ENCODE measurements at places on chromosomes 2 and 18.

DNA sequence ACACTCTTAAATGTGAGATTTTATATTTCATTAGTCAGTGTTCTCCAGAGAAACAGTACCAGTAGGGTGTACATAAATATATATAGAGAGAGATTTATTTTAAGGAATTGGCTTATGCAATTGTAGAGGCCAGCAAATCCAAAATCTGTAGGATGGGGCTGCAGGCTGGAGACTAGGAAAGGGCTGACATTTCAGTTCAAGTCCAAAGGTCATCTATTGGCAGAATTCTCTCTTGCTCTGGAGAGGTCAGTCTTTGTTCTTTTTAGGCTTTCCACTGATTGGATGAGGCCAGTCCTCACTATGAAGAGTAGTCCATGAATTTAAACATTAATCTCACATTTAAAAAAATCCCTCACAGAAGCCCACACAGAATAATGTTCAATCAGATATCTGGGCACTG lies 170.8 kb upstream of the NCKAP5 start:
- DNase-seq, result no peak

- DNase-seq, result no peak
Observed at GRCh38 chr2:170362871-170363631, 185.1 kb downstream of the MYO3B start.

GRCh38 chr2:233010569-233011267 lies 2.3 kb downstream of the NGEF start:
- no peak for DNase-seq

- no peak for DNase-seq
Observed at GRCh38 chr2:72129681-72130340, 17.9 kb downstream of the CYP26B1 start.

DNA sequence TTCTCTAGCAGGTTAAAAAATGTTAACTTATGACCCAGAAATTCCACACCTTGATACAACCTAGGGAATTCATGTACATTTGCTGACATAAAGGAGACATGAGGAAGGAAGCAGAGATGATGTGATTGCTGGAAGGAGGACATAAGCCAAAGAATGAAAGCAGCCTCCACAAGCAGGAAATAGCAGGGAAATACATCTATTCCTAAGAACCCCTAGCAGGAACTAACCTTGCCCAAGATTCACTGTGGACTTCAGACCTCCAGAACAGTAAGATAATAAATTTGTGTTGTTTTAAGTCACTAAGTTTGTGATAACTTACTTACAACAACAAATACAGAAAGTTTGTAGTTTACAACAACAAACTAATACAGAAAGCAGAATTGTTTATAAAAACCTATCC lies 4.6 kb upstream of the DSG4 start:
- no peak for DNase-seq

GRCh38 chr2:133063775-133064174 lies 393.8 kb upstream of the LYPD1 start:
- DNase-seq, result no peak

- DNase-seq, result no peak
Observed at GRCh38 chr2:127421116-127421800, 3.0 kb downstream of the PROC start.

- DNase-seq, result no peak
Observed at GRCh38 chr18:58699551-58699950, 28.3 kb downstream of the MALT1 start.

GRCh38 chr2:162217598-162217997 lies 25.6 kb downstream of the FAP start:
- DNase-seq, result no peak

- DNase-seq, result no peak
Observed at GRCh38 chr2:204207866-204208265, 271.3 kb downstream of the ICOS start.

- DNase-seq, result peak; percentile 72
Observed at GRCh38 chr2:121897335-121897970, 142.0 kb downstream of the TSN start.

GRCh38 chr2:159900343-159900742 lies 102.3 kb upstream of the CD302 start:
- DNase-seq, result no peak

DNA sequence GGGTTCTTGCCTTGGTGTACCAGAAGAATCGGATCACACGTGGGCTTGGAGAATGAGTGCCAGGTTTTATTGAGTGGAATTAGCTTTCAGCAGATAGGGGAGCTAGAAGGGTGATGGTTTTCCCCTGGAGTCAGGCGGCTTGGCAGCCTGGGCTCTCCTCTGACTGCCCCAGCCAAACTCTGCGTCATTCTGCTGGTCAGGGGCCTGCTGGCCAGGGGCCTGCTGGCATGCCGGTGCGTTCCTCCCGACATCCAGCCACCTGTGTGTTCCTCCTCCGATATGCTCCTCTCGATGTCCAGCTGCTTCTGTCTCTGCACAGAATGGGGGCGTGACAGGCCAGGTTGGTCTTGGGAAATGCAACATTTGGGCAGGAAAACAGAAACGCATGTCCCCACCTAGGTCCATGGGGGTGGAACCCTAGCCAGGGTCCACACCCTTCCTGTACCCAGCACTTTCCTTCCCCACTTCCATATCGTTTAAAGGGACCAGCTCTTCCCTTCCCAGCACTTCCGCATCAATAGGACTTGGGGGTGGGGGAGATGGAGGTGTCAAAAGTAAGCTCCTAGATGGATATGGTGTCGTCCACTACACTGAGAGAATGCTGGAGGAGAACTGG lies 85.3 kb downstream of the VWA3B start:
- DNase-seq, result no peak

DNA sequence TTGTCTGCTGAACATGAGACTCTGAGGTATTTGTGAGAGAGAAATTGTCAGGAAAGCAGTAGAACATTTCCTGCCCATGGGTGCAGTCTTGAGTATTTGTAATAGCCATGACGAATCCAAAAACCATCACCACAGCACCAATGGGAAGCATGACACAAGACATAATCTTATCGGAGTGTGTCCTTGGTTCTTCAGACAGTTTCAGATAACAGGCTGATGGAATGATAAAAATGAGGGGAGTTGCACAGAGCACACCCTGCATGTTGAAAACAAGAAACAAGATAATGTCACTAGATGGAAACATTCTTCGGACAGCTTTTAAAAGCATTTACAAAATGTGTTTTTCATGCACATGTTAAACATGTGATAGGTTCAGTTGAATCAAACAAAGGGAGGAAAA lies 56.9 kb downstream of the SLC38A11 start:
- DNase-seq, result no peak

GRCh38 chr2:144015655-144016245 lies 504.2 kb downstream of the ZEB2 start:
- no peak for DNase-seq

GRCh38 chr2:130387804-130388203 lies 31.9 kb downstream of the PTPN18 start:
- DNase-seq, result no peak

- DNase-seq, result no peak
Observed at GRCh38 chr2:16774980-16775898, 109.6 kb upstream of the CYRIA start.

DNA sequence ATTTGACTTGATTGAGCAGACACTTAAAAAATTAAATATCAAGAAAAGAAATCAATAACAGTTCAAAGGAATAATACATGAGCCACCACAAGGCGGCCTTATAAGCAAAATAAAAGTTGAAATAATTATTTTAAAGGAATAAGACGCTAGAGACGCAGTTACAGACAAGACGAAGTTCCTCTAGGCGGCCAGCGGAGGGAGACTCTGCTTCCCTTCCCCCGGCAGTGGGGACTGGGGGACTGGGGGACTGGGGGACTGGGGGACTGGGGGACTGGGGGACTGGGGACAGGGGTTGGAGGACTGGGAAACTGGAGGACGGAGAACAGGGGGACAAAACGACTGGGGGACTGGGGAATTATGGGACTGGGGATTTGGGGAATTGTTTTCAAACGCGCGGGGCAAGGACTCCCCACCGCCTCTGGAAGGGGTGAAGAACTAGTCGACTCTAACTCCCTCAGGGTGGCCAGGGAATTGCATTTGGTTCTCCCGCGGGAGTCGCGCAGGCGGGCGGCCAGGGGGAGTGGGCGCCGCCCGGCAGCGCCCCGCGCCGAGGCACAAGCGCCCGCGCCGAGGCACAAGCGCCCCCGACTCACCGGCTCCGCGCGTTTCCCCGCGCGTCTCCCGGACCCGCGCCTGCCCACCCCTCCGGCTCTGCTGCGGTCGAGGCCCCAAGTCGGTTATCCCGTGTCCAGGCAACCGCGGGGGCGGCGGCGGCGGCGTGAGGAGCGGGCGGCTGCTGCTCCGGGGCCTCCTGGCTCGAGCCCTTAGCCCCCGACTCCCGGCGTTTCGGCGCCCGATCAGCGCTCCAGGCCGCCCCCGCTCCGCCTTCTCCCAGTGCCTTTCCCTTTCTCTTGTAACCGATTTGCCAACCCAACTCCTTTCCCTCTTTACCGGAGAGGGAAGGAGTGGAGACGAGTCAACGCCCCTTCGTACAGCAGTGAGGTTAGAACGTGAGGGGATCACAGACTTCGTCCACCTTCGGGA lies at the start of gene CCDC178:
TSS of gene CCDC178 (minus strand) at position 662 of the 984 bp plus-strand sequence. CDS start 28,633 bp downstream, outside the sequence.
- peak; percentile 43 for DNase-seq

DNA sequence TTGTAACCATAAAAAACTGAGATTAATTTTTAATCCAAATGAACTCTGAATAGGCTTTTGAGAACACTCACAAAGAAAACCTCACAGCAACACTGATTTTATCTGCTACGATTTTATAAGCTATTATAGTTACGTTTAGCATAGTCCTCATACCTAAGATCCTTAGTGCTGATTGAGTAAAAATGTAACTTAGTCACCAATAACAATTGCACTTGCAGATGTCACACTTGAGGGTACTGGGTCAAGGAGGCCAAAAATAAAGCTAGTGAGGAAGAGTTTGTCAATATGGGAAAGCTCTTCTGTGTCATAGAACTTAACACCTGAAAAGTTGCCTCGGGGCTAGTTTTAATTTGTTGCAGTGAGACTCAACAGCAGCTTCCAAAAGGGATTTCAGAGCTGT lies 706.5 kb upstream of the FAM98A start:
- DNase-seq, result no peak

- DNase-seq, result no peak
Observed at GRCh38 chr18:23835091-23835490, 145.8 kb downstream of the LAMA3 start.

DNA sequence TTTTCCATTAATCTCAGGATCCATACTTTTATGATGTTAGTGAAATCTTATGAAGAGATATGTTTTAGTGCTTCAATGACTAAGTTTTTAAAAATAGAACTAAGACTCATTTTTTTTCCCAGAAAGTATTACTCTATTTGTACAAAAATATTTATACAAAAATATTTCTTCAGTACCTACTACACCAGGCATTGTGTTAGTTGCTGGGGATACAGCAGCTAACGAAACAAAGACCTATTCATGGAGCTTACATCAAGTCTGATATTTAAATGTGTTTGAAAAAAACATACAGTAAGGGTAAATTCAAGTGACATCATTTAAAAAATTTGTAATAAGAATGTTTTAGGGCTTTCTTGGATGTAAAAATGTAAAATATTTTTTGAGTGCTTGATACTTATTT lies 11.6 kb downstream of the VAPA start:
- no peak for DNase-seq

DNA sequence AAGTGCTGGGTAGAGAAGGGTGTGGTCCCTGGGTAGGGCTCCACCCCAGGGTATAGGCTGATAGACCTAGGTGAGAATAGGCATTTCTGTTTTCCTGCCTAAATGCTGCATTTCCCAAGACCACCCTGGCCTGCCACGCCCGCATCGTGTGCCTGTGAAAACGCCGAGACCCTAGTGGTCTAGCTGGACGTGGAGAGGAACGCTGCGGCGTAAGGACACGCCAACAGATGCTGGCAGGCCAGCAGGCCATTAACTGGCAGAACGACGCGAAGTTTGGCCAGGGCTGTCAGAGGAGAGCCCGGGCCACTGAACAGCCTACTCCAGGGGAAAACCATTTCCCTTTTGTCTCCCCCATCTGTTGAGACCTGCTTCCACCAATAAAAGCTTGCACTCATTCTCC lies 373.2 kb upstream of the FIGN start:
- no peak for DNase-seq

DNA sequence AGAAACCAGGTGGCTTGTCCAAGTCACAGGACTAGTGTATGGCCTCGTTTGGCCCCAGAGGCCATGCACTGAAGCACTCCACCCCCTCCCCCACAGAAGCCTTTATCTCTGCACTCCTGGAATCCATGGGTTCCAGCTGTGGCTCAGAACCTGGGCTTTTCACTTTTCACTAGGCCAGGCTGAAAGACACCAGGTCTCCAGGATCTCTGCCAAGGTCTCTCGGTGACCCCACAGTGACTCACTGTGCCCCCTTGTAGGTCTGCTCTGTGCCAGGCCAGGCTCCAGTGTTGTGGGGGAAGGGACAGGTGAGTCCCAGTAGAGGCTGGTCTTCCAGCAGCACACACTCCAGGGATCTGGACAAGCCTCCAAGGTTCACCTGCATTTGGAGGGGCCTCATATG lies 31.0 kb upstream of the GLI2 start:
- DNase-seq, result no peak

- no peak for DNase-seq
Observed at GRCh38 chr18:46794607-46795006, 37.8 kb upstream of the ST8SIA5 start.

DNA sequence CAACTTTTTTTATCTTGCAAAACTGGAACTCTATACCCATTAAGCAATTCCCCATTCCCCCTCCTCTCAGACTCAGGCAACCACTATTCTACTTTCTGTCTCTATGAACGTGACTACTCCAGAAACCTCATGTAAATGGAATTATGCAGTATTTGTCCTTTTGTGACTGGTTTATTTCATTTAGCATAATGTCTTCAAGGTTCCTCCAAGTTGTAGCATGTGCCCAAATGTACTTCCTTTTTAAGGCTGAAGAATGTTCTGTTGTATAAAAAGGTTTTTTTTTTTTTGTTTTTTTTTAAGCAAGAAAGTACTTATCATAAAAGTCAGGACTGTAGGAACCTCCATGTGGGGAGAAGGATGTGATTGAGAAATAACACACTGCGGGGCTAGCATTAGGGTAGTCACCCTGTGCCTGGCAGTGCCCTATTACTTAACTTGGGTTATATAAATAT lies 262.9 kb upstream of the FBXO11 start:
- no peak for DNase-seq

GRCh38 chr2:110099038-110099425 lies 16.6 kb downstream of the MALL start:
- no peak for DNase-seq

DNA sequence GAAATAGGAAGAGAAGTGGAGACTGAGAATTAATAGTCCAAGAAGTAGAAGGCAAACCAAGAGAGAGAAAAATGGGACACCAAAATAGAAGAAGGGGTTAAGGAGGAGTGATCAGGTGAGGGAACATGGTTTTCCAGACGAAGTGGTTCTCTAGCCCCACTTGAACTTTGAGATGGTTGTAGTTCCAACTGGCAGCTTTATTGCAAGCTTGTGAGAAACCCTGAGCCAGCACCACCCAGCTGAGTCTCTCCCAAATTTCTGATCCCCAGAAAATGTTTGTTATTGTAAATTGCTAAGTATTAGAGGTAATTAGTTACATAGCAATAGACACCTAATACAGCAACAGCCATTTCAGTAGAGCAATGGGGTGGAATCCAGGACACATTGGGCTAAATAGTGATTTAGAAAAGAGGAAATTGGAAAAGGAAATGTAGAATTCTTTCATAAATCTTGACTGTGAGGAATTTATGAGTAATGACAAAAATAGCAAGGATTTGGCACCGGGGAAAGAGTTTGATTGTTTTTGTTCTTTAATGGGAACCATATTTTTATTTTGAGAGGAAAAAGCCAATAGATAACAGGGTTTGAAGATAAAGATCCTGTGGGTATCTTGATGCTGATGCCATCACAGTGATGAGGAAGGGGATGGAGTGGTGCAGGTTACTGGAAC lies 62.1 kb upstream of the XDH start:
- no peak for DNase-seq

GRCh38 chr2:229346816-229347540 lies 75.9 kb upstream of the PID1 start:
- no peak for DNase-seq

Data from GM20000 (cell line).